ENCODE measurements at places on chromosomes 5 and 9. TPM values are rescaled to one million over a fixed set of nuclear protein-coding genes. Genes with fewer than 3 reads are reported as not detected.
A peak's percentile ranks its signal among the peaks of the same experiment; 100 is the strongest.

GRCh38 chr9:90343366-90343765 is 299.3 kb downstream of the DIRAS2 start:
- H3K27me3 ChIP-seq, result no peaks in the 10 kb centered on the region
- no peaks in the 10 kb centered on the region for H3K4me1 ChIP-seq
- H3K36me3 ChIP-seq, result no peaks in the 10 kb centered on the region
- no peak overlapping the region for H3K27ac ChIP-seq
- H3K4me3 ChIP-seq, result no peak overlapping the region

- H3K27ac ChIP-seq, result no peak overlapping the region
- peaks cover 10% of the 10 kb centered on the region for H3K4me1 ChIP-seq
- no peaks in the 10 kb centered on the region for H3K36me3 ChIP-seq
- DNase-seq, result no peak
- no peaks in the 10 kb centered on the region for H3K27me3 ChIP-seq
- H3K4me3 ChIP-seq, result no peak overlapping the region
Measured at GRCh38 chr5:65125591-65126541, 355.9 kb downstream of the ADAMTS6 start.

DNA sequence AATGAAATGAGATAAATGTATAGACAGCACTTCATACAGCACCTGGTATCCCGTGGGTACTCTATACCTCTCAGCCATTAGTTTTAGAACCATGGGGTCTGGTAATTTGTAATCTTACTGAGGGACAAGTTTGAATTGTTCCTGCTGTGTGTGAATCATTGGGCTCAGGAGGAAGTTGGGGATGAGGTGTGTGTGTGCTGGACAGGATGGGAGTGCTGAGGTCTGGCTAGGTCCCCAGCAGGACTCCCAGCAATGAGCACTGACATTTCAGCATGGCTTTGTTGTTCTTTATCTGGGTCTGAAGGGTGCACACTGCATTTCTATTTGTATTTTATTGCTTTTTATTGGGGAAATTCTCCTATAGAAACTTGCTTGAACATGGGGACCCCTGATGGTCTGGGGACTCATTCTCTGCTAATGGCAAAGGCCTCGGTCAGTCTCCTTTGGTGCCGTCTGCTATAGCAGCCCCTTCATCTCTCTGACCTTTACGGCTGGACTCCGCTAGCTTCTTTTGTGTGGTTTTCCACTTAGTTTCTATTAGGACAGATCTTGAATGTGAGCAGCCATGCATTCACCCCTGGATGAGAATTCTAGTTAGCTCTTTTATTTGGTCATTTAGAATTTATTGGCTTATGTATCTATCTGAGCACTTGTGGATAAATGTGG is 98.1 kb downstream of the SREK1 start:
- no peak overlapping the region for H3K4me3 ChIP-seq
- H3K4me1 ChIP-seq, result peaks cover under 1% of the 10 kb centered on the region
- no peak for DNase-seq
- H3K36me3 ChIP-seq, result no peaks in the 10 kb centered on the region

Gene IFNB1
- total RNA-seq, result not detected

DNA sequence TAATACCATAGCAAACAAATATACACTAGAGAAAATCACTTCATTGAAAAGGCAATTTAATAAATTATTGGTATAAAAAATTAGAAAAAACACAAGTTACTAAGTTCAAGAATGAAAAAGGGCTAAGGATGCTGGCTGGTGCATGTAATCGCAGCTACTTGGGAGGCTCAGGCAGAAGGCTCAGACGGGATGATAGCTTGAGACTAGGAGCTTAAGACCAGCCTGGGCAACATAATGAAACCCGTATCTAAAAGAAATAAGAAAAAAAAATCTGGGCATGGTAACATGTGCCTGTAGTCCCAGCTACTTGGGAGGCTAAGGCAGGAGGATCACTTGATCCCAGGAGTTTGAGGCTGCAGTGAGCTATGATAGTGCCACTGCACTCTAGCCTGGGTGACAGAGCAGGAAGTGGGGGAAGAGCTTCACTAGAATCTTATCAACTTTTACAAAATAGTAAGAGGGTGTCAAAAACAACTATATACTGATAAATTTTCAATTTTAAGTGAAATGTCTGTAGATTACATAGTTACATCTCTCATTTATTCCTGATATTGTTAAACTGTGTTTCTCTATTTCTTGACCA is 42.2 kb upstream of the PPP2CA start:
- H3K27ac ChIP-seq, result no peak overlapping the region
- H3K4me1 ChIP-seq, result no peaks in the 10 kb centered on the region
- DNase-seq, result no peak
- no peaks in the 10 kb centered on the region for H3K27me3 ChIP-seq

DNA sequence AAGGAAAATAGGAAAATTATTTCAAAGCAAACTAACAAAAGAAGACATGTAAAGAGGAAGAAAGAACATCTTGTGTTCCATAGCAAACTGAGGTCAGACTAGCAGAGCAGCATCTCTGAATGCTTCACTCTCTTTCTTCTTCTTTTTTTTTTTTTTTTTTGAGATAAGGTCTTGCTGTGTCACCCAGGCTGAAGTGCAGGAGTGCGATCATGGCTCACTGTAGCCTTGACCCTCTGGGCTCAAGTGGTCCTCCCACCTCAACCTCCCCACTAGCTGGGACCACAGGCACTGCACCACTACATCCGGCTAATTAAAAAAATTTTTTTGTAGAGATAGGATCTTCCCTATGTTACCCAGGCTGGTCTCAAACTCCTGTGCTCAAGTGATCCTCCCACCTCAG is 36.6 kb downstream of the MELK start:
- H3K27ac ChIP-seq, result no peak overlapping the region
- no peaks in the 10 kb centered on the region for H3K36me3 ChIP-seq
- H3K4me3 ChIP-seq, result no peak overlapping the region

DNA sequence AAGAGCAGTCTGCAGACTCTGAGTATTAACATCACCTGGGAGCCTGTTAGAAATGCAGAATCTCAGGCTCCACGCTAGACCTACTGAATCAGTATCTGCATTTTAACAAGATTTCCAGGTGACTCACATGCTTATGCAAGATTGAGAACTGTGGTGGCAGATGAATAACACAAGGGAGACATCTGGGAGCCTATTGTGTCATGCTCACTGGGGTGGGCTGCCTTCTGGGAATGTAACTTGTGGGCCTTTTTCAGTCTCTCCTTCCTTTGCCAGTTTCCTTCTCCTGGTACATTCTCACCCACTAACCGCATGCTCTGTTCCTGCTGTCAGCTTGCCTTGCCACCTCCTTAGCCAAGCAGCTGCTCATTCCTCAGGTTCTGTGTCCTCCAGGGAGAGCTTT is 176.6 kb upstream of the C9orf72 start:
- H3K4me3 ChIP-seq, result no peak overlapping the region
- no peak for DNase-seq
- H3K36me3 ChIP-seq, result no peaks in the 10 kb centered on the region
- no peak overlapping the region for H3K27ac ChIP-seq
- no peaks in the 10 kb centered on the region for H3K4me1 ChIP-seq
- no peaks in the 10 kb centered on the region for H3K27me3 ChIP-seq

GRCh38 chr5:155148694-155149093 is 135.1 kb downstream of the KIF4B start:
- no peak overlapping the region for H3K27ac ChIP-seq
- DNase-seq, result no peak
- no peaks in the 10 kb centered on the region for H3K4me1 ChIP-seq
- H3K36me3 ChIP-seq, result no peaks in the 10 kb centered on the region
- H3K4me3 ChIP-seq, result no peak overlapping the region
- H3K27me3 ChIP-seq, result no peaks in the 10 kb centered on the region

- H3K27ac ChIP-seq, result no peak overlapping the region
- H3K27me3 ChIP-seq, result no peaks in the 10 kb centered on the region
- H3K4me3 ChIP-seq, result no peak overlapping the region
- H3K36me3 ChIP-seq, result no peaks in the 10 kb centered on the region
- DNase-seq, result no peak
Measured at GRCh38 chr9:22383718-22384117, 62.9 kb upstream of the DMRTA1 start.

DNA sequence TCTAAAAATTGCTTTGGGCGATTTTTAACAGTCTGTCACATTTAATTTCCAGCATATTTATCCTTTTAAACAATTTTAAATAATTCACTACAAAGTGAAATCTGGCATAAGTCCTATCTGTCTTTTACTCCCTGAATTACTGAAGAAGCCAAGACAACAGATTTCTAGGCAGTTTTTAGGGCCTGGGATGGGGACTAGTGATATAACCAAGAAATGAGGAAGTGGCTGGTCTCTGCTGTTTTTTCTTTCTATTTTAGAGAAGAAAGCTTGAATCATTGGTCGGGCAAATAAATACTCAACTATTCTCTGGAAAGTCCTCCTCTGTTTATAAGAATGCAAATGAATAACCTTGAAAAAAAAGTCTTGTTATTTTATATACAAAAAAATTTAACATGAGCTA is 79.7 kb upstream of the SSBP2 start:
- H3K27ac ChIP-seq, result no peak overlapping the region
- DNase-seq, result no peak
- H3K36me3 ChIP-seq, result no peaks in the 10 kb centered on the region
- H3K27me3 ChIP-seq, result no peaks in the 10 kb centered on the region

GRCh38 chr9:128218518-128219389 is 15.6 kb downstream of the DNM1 start:
- H3K4me1 ChIP-seq, result peaks cover 3% of the 10 kb centered on the region
- H3K4me3 ChIP-seq, result peak overlapping the region; percentile 35
- H3K27ac ChIP-seq, result no peak overlapping the region
- peak; percentile 89 for DNase-seq

GRCh38 chr5:32851559-32852173 is 140.5 kb downstream of the NPR3 start:
- no peaks in the 10 kb centered on the region for H3K36me3 ChIP-seq
- no peak for DNase-seq
- no peak overlapping the region for H3K4me3 ChIP-seq
- no peak overlapping the region for H3K27ac ChIP-seq
- no peaks in the 10 kb centered on the region for H3K27me3 ChIP-seq

Gene CDC25C
- total RNA-seq, result not detected

- no peaks in the 10 kb centered on the region for H3K27me3 ChIP-seq
- no peak overlapping the region for H3K27ac ChIP-seq
- H3K36me3 ChIP-seq, result no peaks in the 10 kb centered on the region
Measured at GRCh38 chr5:39178861-39179260, 40.5 kb downstream of the FYB1 start.

DNA sequence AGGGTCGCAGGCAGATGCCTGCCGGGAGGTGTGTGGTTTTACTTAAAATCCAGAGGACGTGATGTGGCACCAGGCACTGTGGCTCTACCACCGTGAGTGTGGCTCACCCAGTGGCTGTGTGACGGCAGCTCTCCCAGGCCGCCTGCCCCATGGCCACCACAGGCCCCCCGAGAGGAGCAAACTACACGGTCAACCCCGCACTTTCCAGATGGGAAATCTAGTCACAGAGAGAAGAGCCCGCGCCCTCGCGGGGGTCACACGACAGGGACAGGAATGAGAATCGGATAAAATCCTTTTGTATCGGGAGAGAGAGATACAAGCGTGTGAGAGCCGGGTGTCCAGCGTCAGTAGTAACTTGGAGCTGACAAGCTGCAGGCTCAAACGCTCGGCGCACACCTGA is 24.4 kb downstream of the TERT start:
- H3K27me3 ChIP-seq, result no peaks in the 10 kb centered on the region
- DNase-seq, result no peak
- no peaks in the 10 kb centered on the region for H3K4me1 ChIP-seq
- H3K27ac ChIP-seq, result no peak overlapping the region
- no peak overlapping the region for H3K4me3 ChIP-seq

Gene NTRK2
- total RNA-seq, result 9.3 TPM

- H3K36me3 ChIP-seq, result no peaks in the 10 kb centered on the region
- no peak for DNase-seq
- H3K27me3 ChIP-seq, result no peaks in the 10 kb centered on the region
- no peaks in the 10 kb centered on the region for H3K4me1 ChIP-seq
Measured at GRCh38 chr9:36584620-36585460, 12.1 kb downstream of the MELK start.

DNA sequence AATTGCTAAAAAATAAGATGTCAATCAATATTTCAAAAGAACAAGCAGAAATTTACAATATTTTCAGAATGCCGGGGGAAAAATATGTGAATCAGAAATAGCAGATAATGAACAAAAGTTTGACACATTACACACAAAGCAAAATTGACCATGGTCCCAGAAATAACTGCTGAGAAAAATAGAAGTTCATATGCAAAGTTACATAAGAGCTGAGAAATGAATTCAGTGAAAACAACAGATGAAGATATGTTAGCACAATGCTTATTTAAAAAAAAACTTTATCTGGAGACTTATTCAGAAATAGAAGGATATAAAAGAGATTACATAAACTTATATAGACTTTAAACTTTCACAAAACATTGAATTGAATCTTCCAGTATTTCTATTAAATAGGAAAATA is 1483.7 kb upstream of the ACO1 start:
- no peaks in the 10 kb centered on the region for H3K36me3 ChIP-seq
- no peaks in the 10 kb centered on the region for H3K27me3 ChIP-seq
- H3K4me1 ChIP-seq, result no peaks in the 10 kb centered on the region

Gene TRIM36
- 5.2 TPM for total RNA-seq

GRCh38 chr9:114722081-114722621 is 40.2 kb upstream of the TEX48 start:
- H3K36me3 ChIP-seq, result no peaks in the 10 kb centered on the region

Gene STING1
- total RNA-seq, result 74.6 TPM

Gene OR1L6
- total RNA-seq, result not detected

- H3K36me3 ChIP-seq, result no peaks in the 10 kb centered on the region
- H3K27ac ChIP-seq, result no peak overlapping the region
- no peaks in the 10 kb centered on the region for H3K27me3 ChIP-seq
- no peak for DNase-seq
Measured at GRCh38 chr9:21989440-21990189, 4.6 kb downstream of the CDKN2A start.

GRCh38 chr5:74009502-74009901 is 383.5 kb downstream of the ARHGEF28 start:
- no peak for DNase-seq
- no peaks in the 10 kb centered on the region for H3K36me3 ChIP-seq
- H3K4me1 ChIP-seq, result peaks cover 5% of the 10 kb centered on the region
- no peak overlapping the region for H3K27ac ChIP-seq
- no peaks in the 10 kb centered on the region for H3K27me3 ChIP-seq

- no peaks in the 10 kb centered on the region for H3K4me1 ChIP-seq
- H3K4me3 ChIP-seq, result no peak overlapping the region
- H3K27ac ChIP-seq, result no peak overlapping the region
- H3K27me3 ChIP-seq, result no peaks in the 10 kb centered on the region
- no peak for DNase-seq
Measured at GRCh38 chr5:4156889-4157288, 561.3 kb downstream of the IRX1 start.

Gene RGMB
- 17.3 TPM for total RNA-seq
